ENCODE measurements at places on chromosomes 4 and X. TPM values are rescaled to one million over a fixed set of nuclear protein-coding genes. Genes with fewer than 3 reads are reported as not detected.

Gene GDI1
- polyA plus RNA-seq, result 136 TPM

Gene GPC3
- polyA plus RNA-seq, result 1,112 TPM

Gene MAMLD1
- 7.3 TPM for polyA plus RNA-seq

Gene GAGE12F
- polyA plus RNA-seq, result not detected

Gene FAM184B
- polyA plus RNA-seq, result 0.41 TPM

Gene NPY5R
- polyA plus RNA-seq, result 5.3 TPM

Gene TKTL2
- not detected for polyA plus RNA-seq

Gene HTRA3
- polyA plus RNA-seq, result 17.1 TPM

Gene OTC
- polyA plus RNA-seq, result 0.09 TPM

Gene GPR82
- polyA plus RNA-seq, result 0.27 TPM

Gene CWH43
- 6.3 TPM for polyA plus RNA-seq

Gene ARHGAP36
- polyA plus RNA-seq, result 0.09 TPM

Gene CTSO
- polyA plus RNA-seq, result 45.7 TPM

GRCh38 chr4:17008834-17009345, 110.4 kb upstream of the LDB2 start:
- no peak for DNase-seq

DNA sequence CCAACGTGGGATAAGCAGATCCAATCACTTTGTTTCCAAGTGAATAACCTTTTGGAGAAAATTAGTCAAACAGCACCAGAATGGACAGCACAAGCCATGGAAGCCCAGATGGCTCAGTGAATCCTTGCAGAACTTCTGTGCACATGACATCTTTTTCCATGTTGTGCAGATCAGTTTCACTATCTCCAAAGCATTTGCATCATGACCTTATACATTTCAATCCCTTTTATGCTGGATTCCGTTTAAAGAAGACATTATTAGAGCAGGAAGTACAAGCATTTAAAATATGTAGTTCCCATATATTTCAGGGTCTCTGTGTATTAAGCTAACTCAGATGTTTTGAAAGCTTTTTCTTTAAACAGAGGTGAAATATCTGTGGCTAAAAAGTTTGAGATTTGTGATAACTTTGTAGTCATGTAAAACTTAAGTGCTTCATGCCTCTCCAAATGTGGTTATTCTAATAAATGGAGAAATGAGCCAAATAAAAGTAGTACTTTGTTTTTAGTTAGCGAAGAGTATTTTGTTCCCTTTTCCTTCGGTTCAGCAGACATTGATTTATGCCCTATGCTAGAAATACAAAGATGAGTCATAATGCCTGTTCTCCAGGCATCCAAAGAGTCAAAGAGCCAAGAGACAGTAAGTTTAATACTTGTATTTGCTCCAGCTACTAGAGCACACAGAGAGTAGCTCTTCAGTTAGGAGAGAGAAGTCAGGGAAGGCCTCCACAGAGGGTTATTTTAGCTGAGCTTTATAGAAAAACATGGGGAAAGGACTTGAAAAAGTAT, 39.0 kb downstream of the PLAC8 start:
- DNase-seq, result no peak

- no peak for DNase-seq
Measured at GRCh38 chr4:2666722-2667247, 89.4 kb downstream of the TNIP2 start.

DNA sequence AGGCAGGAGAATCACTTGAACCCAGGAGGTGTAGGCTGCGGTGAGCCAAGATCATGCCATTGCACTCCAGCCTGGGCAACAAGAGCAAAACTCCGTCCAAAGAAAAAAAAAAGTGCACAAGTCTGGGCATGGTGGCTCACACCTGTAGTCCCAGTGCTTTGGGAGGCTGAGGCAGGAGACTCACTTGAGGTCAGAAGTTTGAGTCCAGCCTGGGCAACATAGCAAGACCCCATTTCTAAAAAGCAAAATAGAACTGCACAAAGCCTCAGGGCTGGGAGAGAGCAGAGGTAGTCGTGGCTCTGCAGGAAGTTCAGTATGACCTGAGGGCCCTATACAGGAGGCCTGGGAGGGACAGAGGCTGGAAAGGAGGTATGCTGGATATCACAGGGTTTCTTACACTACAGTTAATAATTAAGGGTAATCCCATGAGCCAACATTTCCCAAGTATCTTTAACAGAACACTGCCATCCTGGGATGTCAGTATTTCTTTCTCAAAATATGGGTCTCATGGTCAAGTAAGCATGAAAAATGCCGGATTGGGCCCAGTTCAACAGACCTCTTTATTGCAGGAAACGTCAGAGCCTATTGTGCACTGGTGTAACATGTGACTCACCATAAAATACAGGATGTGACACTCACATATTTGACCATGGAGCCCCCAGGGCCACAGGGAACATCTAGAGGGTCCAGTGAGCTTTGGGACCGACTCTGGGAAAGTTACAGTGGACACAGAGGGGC, 37.8 kb downstream of the ACSL1 start:
- DNase-seq, result no peak

DNA sequence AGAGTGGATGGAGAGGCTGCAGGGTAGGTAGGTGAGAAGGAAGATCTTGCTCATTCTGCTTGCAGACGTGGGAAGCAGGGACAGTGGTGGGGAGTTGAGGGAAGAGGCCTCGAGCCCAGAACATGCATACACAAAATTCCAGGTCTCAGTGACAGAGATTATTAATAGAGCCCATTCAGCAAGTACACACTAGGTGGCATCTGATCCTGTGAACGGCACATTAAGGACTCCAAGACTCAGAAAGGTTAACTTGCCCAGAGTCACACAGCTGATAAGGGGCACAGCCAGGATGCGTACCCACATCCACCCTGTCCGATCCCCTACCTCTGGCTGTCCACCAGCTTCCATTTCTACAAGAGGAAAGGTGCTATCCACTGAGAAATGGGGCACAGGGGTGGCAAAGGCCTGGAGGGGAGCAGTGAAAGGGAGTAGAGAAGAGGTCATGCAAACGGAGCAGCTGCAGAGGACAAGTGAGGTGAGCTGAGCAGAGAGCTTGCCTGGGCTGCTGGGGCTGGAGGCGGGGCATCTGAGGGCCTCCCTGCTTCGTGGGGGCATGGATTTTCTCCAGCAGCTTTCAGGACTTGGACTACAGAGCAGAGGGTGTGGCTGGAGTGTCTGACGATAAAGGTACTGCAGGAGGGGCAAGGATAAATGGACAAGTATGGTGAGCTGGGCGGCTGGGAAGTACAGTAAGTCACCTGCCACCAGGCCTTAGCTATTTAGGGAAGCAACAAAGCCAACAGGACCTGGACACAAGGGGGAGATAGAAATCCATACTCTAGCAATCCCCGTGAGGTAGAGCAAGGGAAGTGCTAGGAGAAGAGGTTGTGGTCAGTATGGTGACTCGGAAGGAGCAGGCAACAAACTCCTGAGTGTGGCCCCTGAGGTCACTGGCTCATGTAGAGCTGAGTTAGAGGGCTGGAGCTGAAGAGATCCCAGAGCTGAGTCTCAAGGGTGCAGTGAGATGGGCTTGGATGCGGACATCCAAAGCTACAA, 11.2 kb downstream of the IDS start:
- no peak for DNase-seq

GRCh38 chrX:12237771-12238170, 99.5 kb downstream of the FRMPD4 start:
- DNase-seq, result no peak

- DNase-seq, result no peak
Measured at GRCh38 chr4:10808591-10808990, 124.0 kb upstream of the CLNK start.

DNA sequence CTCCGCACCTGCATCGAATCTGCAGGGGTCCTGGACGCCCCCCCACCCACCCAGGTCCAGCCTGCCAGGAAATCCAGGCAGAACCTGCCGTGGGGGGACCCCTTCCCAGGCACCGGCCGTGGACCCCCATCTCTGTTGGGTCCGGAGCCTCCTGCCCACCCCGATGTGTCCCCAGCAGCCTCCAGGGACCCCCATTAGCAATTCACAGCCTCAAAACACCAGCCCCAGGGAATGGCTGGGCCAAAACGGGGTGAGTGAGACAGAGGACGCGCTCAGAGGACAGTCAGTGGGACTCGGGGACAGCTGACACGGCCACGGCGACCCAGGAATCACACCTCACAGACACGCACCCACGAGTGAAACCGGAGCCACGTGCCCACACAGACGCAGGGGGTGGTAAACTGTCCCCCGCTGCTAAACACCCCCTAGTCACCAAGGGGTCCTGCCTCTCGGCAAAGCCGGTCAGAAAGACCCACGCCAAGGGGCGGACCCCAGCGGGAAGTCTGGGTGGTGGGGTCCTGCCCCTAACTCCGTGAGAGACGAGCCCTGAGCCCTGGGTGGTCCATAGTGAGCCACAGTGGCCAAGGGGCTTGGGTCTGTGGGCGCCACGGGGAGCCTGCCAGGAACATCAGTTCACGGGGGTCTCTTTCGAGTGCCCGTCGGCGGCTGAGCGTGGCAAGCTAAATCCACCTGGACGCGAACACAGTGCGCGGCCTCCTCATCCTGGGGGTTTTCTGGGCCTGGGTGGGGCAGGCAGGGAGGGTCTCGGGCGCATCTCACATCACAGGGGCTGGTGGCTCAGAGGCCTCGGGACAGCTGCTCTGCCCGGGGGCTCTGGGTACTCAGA, 126.5 kb upstream of the NKX1-1 start:
- no peak for DNase-seq

- DNase-seq, result no peak
Measured at GRCh38 chrX:119410027-119410819, 11.1 kb downstream of the SLC25A43 start.

GRCh38 chr4:23921447-23921845, 31.6 kb upstream of the PPARGC1A start:
- DNase-seq, result no peak

DNA sequence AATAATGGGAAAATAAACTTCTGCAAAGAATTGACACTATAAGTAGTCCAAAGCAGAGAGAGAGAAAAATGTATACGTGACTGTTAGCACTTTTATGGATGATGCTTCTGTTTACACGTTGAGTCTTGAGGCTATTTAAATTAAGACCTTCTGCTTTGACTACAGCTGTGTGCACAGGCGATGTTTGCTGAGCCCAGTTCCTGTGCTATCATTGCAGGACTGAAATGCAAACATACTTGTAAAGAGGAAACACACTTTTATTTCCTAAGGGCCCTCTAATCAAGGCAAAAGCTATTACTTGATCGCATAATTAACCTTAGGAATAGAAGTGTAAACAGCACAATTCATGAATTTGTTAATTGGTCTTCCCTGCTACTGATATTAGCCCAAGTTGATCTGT, 226.9 kb downstream of the FBXW7 start:
- no peak for DNase-seq

DNA sequence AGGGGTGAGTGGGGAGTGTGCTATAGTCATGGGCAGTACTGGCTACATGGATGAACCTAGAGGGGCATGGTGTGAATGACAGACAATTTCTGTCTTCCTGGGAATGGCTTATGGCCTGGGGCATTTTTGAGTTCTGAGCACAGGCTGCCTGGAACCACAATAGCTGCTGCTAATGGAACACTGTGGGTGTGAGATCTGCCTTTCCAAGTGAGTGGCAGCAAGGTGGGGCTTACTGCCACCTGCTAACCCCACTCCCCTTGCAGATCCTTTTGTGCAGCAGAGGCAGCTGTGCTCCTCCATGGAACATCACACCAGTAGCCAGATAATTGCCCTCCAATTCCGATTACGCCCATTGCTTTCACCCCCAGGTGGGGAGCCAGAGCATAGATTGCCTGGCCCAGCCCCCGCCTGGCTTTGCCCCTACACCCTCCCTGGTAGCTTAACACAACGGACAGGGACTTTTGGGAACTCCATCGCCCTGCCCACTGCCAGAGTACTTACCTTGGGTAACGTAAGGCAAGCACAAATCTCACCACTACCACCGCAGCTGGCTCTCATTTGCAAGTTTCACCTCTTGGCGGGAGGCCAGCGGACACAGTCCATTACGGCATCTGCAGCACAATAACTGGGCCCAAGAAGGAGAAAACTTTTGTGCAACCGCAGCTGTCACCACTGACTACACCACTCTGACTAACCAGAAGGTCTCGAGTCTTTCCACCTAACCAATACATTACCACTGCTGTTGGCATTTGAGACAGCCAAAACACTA, 421.2 kb upstream of the NWD2 start:
- no peak for DNase-seq

GRCh38 chrX:47643926-47644325, 6.4 kb downstream of the ELK1 start:
- no peak for DNase-seq

DNA sequence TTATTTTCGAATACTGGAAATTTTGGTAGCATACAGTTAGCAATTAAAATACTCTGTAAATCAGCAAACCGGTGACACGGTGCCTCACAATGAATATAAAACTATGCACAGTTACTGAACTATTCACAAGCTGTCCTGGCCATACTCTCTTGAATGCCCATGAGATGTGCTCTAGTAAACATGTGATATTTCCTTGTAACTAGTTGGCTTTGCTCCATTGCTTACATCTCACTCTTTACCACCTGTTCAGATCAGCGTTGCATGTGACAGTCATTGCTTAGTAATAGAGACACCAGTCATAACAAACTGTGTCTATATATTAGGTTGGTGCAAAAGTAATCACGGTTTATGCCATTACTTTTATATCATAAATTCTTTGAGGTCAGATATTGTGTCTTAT, 897.9 kb upstream of the FTHL17 start:
- DNase-seq, result no peak

DNA sequence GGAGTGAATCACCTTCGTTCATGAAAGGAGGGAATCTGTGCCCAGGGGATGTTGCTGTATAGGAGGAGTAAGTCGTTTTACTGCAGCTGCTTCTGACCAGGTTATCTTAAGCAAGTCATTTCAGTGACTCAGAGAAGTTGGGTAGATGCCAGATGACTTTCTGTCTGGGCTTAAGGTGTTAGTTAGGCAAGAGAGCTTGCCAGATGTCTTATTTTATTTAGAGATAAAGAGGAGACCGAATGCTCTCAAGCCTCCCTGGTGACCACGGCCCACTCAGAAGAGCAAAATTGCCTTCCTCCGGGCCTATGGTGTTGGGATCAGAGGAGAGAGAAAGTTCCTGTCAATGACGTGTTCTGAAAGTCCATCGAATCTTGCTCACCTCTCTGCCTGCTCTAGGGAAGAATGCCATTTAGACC, 16.3 kb upstream of the ZNF827 start:
- DNase-seq, result no peak

GRCh38 chr4:172050911-172051310, 237.7 kb downstream of the GALNTL6 start:
- no peak for DNase-seq

- DNase-seq, result no peak
Measured at GRCh38 chrX:19332983-19333382, 10.7 kb upstream of the PDHA1 start.

DNA sequence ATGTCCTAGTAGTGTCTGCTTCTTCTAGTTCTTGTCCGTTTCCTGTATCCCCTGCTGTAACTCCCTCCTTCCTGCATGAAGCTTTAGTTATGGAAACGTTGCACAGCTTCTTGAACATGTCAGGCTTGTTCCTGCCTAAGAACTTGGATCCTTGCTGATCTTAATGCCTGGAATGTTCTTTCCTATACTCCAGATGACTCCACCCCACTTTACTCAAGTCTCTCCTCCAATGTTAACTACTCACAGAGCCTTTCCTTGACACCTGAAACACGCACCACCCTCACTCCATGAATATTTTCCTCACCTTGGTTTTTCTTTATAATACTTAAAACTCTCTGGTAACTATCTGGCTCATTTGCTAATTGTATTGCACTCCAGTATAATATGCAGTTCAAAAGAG, 19.4 kb downstream of the MAGEC3 start:
- DNase-seq, result no peak
